CD4-positive, alpha-beta T cell treated with Interferon alpha-2 for 1 hour (primary cell): ENCODE measurements at places on chromosomes 5 and 9.

GRCh38 chr9:94648185-94648584 is 8.9 kb upstream of the FBP1 start:
- no peak for DNase-seq

DNA sequence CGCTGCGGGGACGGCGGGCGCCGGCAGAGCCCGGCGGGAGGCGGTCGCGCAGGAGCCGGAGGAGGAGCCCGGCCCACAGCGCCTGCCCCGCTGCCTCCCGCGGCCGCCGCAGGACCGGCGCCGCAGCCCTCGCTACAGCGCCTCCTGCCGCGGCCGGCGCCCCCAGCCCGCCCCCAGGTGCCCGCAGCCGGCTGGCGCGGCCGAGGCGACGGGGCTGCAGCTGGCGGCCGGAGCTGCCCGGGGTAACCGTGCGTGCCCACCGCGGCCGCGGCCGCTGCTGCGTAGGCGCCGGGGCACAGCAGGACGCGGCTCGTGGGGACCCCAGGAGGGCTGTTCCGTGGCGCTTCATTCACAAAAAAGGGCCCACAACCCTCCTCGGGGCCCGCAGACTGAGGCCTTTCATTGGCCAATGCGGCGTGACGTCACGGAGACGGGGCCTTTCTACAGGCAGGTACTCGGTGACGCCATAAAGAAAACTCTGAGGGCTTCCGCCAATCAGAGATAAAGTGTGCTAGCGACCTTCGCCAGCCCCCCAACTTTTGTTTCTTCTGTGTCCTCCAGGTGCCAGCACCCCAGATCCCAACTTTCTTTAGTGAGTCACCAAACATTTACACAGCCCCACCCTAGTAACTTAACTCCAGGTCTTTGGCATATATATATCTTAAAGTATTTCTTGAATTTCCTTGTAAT is at the start of gene CDC14B:
Gene CDC14B (minus strand): TSS at position 353 of the 690 bp plus-strand sequence. CDS start 465 bp downstream, outside the sequence.
- peak; percentile 79 for DNase-seq

DNA sequence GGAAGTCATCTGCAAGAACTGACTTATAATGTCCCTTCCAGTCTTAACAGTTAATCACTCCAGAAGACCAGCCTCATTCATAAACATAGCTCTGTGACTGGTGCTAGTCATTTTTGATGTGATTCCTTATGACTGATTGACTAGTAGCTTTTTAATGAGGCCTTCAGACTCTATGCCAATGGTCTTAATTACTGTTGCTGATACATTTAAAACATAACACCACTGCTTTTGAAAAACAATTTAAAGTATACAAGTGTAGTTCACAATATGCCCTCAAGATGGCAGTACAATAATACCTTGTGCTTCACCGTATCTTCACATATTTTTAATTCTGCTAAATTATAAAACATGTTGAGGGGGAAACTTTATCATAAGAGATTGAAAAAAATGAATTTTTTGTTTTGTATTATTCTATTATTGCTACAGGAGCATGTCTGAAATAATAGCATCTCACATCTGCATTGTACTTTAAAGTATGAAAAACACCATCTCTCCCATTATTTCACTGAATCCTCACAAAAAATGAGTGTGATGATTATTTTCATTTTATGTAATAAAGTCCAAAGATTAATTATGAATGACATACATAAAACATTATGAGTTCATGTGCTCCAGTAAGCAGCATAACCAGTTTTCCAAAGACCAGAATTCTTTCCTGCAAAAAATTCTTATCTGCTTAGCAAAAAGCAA is 55.2 kb upstream of the SHISAL2B start:
- DNase-seq: no peak

DNA sequence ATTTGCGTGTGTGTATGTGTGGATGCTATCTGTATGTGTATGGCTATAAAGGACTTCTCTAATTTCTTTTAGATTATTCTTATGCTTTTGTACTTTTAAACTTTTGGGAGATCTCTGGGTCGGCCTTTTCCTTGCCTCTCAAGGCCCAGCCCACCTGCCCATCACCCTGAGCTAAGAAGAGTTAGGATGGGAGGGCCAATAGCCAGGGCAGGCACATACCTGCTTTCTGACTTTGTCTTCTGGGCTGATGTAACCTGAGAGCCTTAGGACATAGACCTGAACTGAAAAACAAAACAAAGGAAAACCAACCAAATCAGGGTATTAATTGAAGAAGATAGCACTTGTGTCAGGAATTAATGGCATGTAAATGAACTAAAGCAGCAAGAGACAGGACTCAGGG is 100.2 kb downstream of the IRX1 start:
- DNase-seq: no peak

- DNase-seq: no peak
These were observed 19.0 kb upstream of the FAM169A start for GRCh38 chr5:74885170-74885569.

- no peak for DNase-seq
These were observed 122.4 kb downstream of the TRIO start for GRCh38 chr5:14265570-14265969.

GRCh38 chr5:3153226-3153858 is 401.9 kb upstream of the IRX2 start:
- DNase-seq: no peak

- DNase-seq: no peak
These were observed 216.8 kb upstream of the PANK3 start for GRCh38 chr5:168796000-168796399.

GRCh38 chr5:175680020-175680419 is 22.1 kb downstream of the HRH2 start:
- no peak for DNase-seq

DNA sequence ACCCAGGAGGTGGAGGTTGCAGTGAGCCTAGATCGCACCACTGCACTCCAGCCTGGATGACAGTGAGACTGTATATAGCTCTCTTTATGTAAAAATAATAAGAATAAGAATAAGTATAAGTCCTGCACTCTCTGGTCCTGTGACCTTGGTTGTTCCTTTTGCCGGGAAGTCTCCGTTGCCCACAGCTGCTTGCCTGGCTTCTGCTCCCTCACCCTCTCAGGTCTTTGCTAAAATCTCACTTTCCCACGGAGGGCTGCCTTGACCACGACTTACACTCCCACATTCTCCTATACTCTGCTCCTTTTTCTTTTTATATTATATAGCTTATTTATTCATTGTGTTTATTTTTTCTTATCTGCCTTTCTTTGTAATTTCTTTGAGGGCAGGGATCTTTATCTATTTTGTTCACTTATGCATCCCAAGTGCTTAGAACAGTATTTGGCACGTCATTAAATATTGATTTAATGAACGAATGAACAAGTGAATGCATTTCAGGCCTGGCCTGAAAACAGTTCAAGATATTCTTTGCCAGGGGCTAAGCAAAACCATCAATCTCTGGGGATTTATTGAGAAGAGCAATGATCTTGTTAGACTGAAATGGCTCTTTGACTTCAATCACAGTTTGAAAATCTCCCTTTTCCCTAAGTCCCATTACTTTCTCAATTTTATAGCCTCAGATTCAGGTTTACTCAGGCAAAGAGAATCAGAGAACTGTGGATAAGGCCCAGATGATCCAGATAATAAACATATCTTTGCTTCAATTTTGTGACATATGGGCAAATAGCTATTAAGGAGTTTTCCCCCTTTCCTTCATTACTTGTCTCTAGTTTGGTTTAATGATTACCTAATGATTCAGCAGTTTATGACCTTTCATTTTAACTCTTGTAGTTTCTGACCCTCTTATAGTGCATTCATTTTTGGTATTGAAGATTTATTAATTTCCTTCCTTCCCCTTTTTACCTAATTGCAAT is 60.8 kb upstream of the TMC1 start:
- DNase-seq: no peak

GRCh38 chr5:41686767-41687166 is 176.4 kb upstream of the PLCXD3 start:
- no peak for DNase-seq

DNA sequence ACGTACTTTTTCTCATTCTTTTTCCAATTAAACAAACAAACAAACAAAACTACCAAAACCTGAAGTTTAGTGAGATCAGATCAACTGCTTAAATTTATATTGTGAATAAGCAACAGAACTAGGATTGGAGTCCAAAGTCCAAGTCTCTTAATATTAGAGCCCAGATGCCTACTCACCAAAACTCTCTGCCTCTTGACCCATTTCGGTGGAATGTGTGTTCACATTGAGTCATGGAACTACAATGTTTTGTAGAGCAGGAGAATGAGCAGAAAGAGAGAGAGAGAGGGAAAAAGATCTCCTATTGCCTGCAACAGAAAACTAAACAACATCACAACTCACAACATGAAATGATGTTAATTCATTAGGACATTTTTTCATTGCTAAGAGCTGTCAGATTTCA is 751.1 kb downstream of the TLR4 start:
- no peak for DNase-seq
